ENCODE measurements at places on chromosomes 7 and 10.

GRCh38 chr10:112898540-112899390 is 51.3 kb upstream of the TCF7L2 start:
- DNase-seq: no peak

DNA sequence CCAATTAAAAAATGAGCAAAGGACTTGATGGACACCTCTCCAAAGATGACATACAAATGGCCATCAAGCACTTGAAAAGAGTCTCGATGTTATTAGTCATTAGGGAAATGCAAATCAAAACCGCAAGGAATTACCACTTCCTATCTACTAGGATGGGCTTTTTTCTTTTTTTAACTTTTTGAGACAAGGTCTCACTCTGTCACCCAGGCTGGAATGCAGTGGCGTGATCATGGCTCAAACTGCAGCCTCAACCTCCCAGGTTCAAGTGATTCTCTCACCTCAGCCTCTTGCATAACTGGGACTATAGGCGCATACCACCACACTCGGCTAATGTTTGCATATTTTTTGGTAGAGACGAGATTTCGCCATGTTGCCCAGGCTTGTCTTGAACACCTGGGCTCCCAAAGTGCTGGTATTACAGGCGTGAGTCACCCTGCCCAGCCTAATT is 13.6 kb downstream of the NKX1-2 start:
- no peak for DNase-seq

GRCh38 chr10:128300290-128300824 is 174.1 kb upstream of the MKI67 start:
- DNase-seq: no peak

DNA sequence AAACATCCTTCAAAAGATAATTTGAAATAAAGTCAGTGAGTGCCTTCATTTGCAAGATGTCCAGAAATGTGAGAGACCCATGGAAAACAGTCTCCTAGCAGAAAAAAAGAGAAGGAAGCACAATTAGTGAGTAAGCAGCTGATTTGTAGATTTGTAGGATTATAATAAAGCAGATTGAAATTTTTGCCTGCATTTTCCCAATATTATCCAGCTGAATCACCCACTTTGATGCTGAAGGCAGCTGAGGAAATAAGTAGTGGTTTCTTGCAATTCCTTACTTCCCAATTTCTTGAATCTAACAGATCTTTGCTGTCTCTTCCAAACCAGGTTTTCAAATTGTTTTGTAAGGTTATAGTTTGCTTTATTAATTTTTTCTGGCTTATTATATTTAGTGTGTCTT is 181.4 kb downstream of the GNAT3 start:
- DNase-seq: no peak

GRCh38 chr7:129055294-129055816 is 444 bp upstream of the TNPO3 start:
- no peak for DNase-seq

DNA sequence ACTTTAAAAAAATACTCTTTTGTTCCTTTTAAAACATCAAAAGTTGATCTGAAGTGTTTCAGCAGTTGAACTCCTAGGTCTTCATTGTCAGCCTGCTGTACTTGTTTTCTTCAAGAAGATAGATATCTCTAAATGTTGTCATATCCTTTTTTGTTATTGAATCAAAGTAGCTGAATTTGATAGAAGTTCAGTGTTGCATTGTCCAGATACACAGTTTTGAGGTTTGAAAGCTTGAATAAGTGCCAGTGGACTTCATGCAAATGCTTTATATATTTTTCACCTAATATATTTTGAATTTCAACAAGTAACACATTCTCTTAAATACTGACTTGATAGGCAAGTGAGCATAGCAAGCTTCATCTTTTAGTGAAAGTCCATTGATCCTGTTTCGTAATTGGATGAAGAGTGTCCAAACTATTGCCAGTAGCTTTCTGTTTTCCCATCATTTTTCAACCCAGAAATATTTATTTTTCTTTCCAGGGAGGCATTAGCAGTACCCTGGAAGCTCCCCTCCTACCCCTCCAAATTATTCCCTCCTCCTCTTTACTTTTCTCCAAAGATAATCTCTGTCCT is 114.4 kb downstream of the TPST1 start:
- no peak for DNase-seq

DNA sequence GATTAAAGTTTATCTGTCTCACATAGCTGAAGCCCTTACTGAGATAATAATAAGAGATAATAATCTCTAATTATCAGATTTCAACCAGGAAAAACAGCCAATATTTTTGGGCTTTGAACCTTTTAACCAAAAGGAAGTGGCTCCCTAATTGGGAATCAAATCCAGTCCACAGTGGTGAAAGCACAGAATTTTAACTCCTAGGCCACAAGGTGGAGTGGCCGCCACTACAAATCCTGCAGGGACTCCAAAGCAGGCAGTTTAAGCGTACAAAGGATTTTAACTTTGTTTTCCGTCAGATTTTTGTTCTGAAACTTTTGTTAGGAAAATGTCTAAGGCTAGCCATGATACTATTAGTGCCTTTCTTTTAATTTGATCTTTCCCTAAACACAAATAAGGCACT is 99.6 kb upstream of the CCNY start:
- no peak for DNase-seq

GRCh38 chr10:132938472-132939339 is 3.7 kb downstream of the CFAP46 start:
- no peak for DNase-seq

DNA sequence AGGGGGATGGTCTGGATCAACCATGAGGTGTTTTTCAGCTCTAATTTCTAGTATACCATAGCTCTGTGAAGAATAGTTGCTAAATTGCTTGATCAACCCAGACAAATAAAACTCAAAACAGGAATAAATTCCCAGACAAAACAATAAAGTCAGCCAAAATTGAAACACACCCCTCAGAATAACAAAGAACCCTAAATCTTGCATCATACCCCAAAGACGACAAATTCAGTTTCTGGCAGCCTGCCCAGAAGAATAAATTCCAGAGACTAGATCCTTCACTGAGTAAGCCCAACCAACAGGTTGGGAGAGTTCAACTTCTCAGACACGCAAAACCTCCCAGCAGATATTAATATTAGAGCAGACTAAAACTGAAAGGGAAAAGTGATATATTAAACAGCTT is 11.2 kb upstream of the SEM1 start:
- no peak for DNase-seq

DNA sequence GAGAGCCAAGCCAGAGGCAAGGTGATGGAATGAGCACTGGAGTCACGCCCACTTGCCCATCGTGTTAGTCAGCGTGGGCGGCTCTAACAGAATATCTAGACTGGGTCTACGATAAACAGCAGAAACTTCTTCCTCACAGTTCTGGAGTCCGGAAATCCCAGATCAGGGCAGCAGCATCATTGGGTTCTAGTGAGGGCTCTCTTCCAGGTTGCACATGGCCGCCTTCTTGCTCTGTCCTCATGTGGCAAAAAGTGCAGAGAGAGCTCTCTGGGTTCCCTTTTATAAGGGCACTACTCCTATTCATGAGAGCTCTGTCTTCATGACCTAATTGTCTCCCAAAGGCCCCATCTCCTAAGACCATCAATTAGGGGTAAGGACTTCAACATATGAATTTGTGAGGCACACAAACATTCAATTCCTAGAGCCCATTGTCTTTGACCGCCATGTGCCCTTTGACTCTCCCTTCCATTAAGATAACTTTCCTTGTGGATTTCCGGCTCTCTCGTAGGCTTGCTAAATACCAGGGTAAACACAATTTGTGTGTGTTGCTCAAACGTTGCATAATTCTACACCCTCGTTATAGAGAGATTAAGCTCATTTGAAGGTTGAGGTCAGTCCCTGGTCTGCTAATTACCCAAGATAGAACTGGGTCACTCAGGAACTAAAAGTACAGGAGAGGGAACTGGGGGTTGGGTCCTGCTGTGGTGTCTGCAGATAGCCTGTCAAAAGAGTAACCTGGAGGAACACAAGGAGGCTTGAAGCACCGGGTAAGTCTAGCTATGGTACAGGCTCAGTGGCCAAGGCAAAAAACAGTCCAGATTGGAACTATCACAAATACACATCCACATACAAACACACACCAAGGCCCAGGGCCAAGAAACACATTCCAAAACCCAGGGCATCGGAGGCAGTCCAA is 28.7 kb upstream of the USP6NL start:
- no peak for DNase-seq

- no peak for DNase-seq
Measured at GRCh38 chr7:41700044-41700471, 2.8 kb downstream of the INHBA start.

DNA sequence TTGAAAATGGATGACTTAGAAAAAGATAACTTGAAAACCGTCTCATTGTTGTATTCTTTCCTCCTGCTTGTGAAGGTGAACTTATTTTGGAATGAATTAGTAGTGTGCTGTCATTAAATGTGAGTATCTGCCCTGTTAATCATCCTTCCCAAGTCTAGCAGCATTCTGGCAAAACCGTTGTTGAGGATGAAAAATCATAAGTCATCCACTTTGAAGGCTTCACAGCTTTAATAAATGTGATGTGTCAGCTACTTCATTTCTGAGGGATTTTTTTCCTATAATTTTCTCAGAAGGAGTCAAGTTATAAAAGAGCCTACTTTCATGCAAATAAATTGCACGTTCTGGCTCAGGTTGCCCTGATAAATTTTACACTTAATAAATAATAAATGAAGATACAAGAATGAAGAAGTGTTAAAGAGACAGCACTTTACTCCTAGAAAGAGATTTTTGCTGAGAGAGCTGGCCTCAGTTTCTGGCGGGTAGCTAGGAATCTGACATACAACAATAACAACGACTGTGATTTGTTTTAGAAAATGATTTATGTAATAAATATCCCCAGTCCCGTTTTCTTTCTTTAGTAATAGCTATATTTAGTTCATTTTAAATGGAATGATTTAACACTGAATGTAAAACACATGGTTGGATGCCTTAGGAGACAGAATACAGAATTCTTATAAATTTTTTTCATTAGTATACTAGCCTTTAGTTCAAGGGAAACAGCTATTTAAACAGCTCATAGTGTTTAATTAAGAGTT is 516.5 kb upstream of the KLF6 start:
- DNase-seq: no peak

DNA sequence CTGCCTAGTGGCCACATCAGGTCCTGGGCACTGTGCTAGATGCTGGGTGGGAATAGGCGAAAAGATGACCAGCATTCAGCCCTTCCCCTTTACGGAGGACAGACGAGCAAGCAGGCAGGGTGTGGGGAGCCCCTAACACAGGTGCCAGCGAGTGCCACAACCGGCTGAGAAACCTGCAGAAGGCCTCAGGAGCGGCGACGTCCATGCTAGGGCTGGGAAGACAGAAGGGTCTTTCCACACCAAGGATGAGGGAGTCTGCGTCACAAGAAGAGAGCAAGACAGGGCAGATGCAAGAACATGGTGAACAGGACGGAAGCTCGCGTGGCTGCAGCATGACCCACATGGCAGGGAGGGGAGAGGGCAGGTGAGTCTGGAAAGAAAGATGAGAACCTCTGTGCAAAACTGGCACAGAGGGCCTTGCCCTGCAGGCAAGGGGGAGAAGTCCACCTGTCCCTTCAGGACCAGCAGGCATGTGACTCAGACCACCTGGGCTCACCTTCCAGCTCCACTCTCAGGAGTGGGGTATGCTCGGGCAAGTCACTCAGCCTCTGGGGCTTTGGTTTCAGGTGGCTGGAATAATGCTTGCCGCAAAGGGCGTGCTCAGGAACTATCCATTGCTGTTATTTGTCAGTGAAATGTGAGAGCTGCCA is 36.6 kb downstream of the KCNH2 start:
- DNase-seq: no peak

All from NCI-H748 treated with DMSO at 0.1 percent for 48 hours (cell line).